ENCODE measurements at places on chromosomes 7 and 10.
A peak's percentile ranks its signal among the peaks of the same experiment; 100 is the strongest.

DNA sequence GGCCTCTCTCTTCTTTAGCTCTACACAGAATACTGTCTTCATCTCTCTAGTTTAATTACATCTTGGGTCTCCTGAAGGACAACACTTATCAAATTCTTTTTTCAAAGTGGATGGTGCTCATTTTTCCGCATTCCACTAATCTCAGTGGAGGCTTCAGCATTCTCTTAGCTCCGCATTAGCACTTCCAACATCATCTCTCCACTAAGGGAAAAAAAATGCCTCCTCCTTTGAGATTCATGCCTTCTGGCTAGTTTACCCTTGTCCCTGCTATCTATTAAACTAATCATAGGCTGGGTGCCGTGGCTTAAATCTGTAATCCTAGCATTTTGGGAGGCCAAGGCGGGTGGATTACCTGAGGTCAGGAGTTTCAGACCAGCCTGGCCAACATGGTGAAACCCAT lies 9.2 kb downstream of the PPP3CB start:
- no peak for DNase-seq

GRCh38 chr10:1400101-1401070 lies 336.9 kb downstream of the ADARB2 start:
- no peak for DNase-seq

GRCh38 chr10:11255796-11256444 lies 238.2 kb downstream of the CELF2 start:
- DNase-seq, result no peak

- DNase-seq, result no peak
Measured at GRCh38 chr7:144747936-144748335, 87.9 kb downstream of the TPK1 start.

GRCh38 chr10:102492983-102493382 lies 9.5 kb downstream of the ACTR1A start:
- DNase-seq, result no peak

DNA sequence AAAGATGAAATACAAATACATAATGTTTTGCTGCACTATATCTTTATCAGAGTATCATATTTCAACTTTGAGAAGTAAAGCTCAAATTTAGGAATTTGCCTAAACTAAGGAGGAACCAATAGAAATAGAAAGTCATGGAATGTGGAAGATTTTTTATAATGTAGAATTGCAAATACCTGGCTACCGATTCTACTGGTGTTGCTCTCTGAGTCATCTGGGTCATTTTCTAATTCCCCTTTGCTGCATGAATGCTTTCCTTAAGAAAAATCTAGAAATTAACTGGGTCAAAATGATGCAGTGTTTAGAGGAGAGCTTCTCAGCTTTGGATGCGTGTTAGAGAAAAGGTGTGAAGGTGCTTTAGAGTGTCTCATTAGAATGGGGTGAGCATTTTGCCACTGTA lies 568.9 kb upstream of the ANKRD30A start:
- no peak for DNase-seq

- DNase-seq, result peak; percentile 92
Measured at GRCh38 chr7:43164757-43165156, 52.3 kb downstream of the HECW1 start.

DNA sequence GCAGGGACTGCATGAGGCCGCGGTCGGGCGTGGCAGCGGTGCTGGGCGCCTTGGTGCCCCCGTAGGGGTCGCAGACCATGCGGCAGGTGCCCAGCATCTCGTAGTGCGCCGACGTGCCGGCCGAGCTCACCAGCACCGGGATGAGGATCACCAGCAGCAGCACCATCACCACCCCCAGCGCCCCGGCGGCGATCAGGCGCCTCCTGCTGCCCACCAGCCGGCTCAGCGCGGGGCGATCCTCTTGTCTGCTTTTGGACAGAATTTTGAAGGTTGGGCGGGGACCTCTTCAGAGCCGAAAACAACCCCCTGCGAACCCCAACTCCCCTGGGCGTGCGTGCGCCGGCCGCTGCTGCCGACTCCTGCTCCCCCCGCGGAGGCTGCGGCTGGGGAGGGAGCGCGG lies 779 bp downstream of the C1QL3 start:
- no peak for DNase-seq

DNA sequence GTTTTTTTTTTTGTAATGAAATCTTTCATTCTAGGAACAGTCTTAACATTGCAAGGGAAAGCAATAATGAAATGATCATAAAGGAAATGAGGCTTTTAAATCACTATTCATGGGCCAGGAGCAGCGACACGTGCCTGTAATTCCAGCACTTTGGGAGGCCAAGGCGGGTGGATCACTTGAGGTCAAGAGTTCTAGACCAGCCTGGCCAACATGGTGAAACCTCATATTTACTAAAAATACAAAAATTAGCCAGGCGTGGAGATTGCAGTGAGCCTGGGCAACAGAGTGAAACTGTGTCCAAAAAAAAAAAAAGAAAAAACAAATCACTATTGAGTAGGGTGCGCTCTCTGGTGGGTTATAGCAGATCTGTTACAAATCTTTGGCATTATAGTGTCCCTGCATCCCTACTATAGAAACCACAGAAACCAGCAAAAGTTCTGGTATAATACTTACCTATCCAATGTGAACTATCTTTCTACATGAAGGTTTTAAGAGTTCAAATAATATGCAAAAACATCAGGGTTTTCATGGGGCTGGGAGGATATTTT lies 72.1 kb downstream of the GLI3 start:
- no peak for DNase-seq

GRCh38 chr10:117322260-117322659 lies 53.0 kb downstream of the PDZD8 start:
- DNase-seq, result no peak

- DNase-seq, result no peak
Measured at GRCh38 chr10:33335801-33336581, 1.5 kb upstream of the NRP1 start.

- no peak for DNase-seq
Measured at GRCh38 chr7:80386686-80387085, 125.2 kb downstream of the GNAT3 start.

DNA sequence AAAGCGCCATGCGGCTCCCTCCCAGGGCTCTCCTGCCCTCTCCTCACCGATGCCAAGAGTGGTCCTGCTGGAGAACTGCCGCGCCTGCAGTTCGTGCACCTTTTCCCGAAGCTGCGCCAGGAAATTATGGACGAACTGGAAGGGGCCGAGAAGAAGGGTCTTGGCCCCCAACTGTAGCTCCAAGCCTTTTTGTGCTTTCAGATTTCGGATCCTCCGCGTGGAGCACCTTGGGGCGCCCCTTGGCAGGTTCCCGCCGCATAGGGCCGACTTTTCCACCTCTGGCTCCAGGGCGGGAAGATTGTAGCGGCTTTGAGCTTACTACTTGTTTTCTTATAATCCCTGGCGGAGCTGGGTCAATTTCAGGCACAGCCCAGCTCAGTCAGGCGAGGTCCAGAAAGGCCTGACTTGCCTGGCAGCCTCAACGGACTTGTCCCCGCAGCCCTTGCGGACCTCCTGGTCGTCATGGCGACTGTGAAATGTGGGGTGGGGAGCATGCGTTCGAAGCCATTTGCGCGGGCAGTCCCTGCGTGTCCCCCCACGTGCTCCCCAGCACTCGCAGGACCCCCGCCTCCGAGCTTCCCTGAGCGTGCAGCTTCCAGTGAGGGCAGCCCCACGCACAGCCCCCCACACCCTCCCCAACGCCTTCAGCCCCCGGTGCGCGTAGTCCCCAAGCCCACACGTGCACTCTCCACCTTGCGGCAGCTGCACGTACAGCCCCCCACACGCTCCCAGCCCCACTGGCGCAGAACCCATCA lies 129.9 kb downstream of the KBTBD2 start:
- DNase-seq, result no peak

GRCh38 chr10:131609176-131609575 lies 291.6 kb upstream of the PPP2R2D start:
- no peak for DNase-seq

DNA sequence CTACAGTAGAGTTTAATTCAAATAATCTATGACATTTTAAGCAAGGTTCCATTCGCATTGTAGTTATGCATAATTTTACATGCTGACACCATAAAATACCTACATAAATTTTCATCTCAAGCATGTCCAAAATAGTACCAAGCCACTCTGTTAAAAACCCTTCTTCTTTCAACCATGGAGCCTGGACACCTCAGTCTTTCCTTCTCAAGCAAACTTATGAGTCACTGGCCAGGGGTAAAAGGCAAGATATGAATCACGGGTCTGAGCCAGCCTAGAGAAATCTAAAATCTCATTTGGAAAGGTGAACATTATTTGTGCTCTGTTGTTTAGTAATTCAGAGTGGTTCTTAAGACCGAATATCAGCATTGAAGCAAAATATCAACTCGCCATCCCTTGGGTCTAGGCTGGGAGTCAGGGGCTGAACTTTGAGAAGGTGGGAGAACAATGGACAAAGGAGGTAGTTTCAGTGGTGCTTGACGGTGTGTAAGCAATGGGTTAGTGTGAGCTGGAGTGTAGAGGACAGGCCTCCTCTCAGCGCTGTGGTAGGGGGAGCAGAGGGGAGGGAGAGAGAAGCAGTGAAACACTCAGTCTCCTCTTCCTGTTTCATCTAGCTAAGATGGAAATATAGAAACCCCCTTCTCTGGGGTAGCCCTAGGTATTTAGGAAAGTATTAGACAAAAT lies 19.1 kb upstream of the GPAM start:
- DNase-seq, result peak; percentile 27

DNA sequence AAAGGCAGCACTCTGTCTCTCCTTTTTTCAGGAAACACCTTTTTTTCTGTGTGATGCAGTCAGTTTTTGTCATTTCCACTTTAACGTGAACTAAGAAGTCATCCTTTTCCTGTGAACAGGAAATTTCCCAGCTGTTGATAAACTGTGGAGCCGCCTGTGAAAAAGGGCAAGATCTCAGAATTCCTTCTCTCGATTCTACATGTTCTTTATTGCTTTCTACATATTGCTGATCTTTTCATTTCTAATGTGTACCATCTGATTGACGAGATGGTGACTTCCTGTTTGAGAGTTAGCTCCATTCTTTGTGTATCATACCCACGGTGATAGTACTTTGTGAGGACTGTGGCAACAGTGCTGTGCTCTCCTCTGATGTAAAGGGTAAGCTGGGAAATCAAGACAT lies 50.4 kb downstream of the ADD3 start:
- DNase-seq, result no peak

GRCh38 chr10:89814278-89814677 lies 112.9 kb downstream of the KIF20B start:
- no peak for DNase-seq

GRCh38 chr10:114650266-114650665 lies 7.8 kb downstream of the ABLIM1 start:
- DNase-seq, result no peak

DNA sequence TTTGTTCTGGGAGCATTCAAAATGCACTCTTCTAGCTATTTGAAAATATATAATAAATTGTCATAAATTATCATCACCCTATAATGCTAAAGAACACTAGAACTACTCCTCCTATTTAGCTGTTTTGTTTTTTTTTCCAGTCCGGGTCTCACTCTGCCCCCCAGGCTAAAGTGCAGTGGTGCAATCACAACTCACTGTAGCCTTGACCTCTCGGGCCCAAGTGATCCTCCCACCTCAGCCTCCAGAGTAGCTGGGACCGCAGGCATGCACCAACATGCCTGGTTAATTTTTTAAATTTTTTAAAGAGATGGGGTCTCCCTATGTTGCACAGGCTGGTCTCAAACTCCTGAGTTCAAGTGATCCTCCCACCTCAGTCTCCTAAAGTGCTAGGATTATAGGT lies 41.1 kb upstream of the MTPAP start:
- DNase-seq, result no peak

DNA sequence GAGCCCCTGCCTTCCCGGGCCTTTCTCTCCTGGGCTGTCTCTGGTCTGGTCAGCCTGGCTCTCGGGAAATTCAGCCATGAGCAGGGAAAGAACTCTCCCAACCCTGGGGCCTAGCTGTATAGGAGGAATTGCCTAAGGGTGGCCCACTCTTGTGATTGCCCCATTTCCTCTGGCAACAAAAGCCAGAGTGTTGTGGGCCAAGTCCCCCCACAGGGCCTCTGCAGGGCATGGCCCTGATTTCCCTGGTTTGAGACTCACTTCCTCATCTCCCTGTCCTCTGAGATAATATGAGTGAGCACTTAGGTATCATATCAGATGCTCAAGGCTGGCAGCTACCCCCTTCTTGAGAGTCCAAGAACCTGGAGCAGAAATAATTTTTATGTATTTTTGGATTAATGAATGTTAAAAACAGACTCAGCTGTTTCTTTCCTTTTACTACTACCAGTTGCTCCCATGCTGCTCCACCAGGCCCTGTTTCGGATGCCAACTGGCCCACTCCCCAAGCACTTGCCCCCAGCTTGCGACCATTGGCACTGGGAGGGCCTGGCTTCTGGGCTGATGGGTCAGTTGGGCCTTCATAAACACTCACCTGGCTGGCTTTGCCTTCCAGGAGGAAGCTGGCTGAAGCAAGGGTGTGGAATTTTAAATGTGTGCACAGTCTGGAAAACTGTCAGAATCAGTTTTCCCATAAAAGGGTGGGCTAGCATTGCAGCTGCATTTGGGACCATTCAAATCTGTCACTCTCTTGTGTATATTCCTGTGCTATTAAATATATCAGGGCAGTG lies 11.4 kb downstream of the IRF5 start:
- DNase-seq, result no peak
